A549 treated with AZD2906 at 1 μM for 4 hours (cell line): ENCODE measurements at places on chromosomes 3 and 15. TPM values are rescaled to one million over a fixed set of nuclear protein-coding genes. Genes with fewer than 3 reads are reported as not detected.

The FAM98B gene
- 8.3 to 12.0 TPM (median 9.1 TPM) in 5 replicates for total RNA-seq

The GAP43 gene
- 0.05 to 0.07 TPM (median 0.06 TPM) in 4 of 5 replicates, not detected in the other for total RNA-seq

The NR1I2 gene
- not detected in 5 replicates for total RNA-seq

The MYL3 gene
- total RNA-seq: 0.07 to 0.12 TPM (median 0.10 TPM) in 3 of 5 replicates, not detected in the others

The PSTPIP1 gene
- total RNA-seq: 0.13 to 0.20 TPM (median 0.14 TPM) in 4 of 5 replicates, not detected in the other

The PDIA3 gene
- 254 to 351 TPM (median 338 TPM) in 5 replicates for total RNA-seq

The B3GALNT1 gene
- total RNA-seq: 0.17 to 0.39 TPM (median 0.22 TPM) in 5 replicates

The RTP3 gene
- not detected in 5 replicates for total RNA-seq

The GASK1A gene
- total RNA-seq: not detected in 5 replicates

The CHRNA5 gene
- 29.1 to 30.2 TPM (median 29.3 TPM) in 5 replicates for total RNA-seq

The SLC6A20 gene
- total RNA-seq: 0.03 to 0.08 TPM (median 0.06 TPM) in 4 of 5 replicates, not detected in the other
